ENCODE measurements at places on chromosomes 16 and 17.

GRCh38 chr16:81778861-81779535 is at the start of gene PLCG2:
Gene PLCG2, plus strand, starts transcription at chr16:81779291. Its CDS starts 6,699 bp downstream, at chr16:81785990.
- DNase-seq = no peak

DNA sequence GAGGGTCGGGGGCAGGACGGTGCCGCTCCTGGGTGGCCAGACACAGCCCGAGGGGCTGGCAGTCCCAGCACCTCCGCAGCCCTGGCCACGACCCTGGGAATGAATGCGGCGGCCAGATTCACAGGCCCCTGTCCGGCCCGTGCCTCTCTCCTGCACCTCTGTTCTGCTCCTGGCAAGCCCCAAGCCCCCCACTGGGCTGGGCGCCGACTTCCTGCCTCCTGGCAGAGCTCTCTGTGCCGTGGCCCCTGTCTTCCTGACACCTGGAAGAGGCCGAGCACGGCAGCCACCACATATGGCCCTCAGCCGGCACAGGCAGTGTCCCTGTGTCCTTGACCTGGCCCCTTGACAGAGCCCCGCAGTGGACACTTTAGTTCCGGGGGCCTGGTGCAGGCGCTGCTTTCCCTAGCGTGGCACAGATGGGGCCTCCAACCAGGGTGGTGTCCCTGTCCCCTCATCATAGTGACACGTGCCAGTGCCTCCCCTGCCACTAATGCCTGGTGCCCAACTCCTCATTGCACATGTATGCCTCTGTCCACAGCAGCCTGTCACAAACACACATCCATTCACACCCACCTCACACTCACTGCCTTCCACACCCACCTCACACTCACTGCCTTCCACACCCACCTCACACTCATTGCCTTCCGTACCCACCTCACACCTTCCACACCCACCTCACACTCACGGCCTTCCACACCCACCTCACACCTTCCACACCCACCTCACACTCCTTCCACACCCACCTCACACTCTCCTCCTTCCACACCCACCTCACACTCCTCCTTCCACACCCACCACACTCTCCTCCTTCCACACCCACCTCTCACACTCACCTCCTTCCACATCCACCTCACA is 110.6 kb upstream of the PLCG2 start:
- DNase-seq = no peak

GRCh38 chr16:17447101-17447569 is 23.6 kb downstream of the XYLT1 start:
- no peak for DNase-seq

DNA sequence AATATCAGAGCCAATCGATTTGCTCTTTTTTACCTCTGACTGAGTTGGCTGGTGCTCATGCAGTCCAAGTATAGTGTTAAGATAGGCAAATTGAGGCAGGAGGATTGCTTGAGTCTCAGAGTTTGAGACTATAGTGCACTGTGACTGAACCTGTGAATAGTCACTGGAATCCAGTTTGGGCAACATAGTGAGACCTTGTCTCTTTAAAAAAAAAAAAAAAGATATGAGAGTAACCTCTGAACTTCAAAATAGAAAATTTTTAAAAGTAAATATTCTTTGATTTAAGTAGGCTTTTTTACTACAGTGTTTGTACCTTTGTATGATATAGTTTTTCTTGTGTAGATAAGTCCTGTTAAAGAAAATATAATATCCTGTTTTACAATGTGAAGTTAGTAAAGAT is 3.4 kb downstream of the CCP110 start:
- DNase-seq = no peak

DNA sequence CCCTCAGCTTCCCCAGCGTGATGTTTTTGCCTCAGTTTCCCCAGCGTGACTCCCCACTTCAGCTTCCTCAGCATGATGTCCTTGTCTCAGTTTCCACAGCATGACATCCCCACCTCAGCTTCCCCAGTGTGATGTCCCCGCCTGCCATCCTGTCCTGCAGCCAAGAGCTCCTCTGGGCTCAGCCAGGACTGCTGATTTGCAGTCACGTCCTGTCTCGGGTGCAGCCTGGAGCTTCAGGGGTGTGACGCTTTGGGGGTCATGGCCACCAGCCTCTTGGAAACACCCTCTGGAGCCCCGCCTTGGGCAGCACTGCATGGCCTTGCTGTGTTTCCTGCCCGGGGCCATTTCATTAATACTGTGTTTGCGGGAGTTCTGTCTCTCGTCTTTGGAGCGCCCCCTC is 16.5 kb upstream of the NUDT16L1 start:
- DNase-seq = no peak

GRCh38 chr17:17570140-17570797 is 21.2 kb downstream of the PEMT start:
- DNase-seq = no peak

- DNase-seq = no peak
Observed at GRCh38 chr17:61591018-61591417, at the start of gene NACA2. Gene NACA2, minus strand, starts transcription at chr17:61591219. Its CDS starts 39 bp downstream, at chr17:61591180.

- DNase-seq = no peak
Observed at GRCh38 chr16:2089706-2090480, 42.1 kb downstream of the TSC2 start.

GRCh38 chr17:16293931-16294330 is 59.3 kb downstream of the CENPV start:
- DNase-seq = no peak

- DNase-seq = peak; percentile 72
Observed at GRCh38 chr17:3913531-3914311, 2.5 kb downstream of the P2RX1 start.

GRCh38 chr17:17172001-17172939 is 33.9 kb downstream of the PLD6 start:
- DNase-seq = no peak

DNA sequence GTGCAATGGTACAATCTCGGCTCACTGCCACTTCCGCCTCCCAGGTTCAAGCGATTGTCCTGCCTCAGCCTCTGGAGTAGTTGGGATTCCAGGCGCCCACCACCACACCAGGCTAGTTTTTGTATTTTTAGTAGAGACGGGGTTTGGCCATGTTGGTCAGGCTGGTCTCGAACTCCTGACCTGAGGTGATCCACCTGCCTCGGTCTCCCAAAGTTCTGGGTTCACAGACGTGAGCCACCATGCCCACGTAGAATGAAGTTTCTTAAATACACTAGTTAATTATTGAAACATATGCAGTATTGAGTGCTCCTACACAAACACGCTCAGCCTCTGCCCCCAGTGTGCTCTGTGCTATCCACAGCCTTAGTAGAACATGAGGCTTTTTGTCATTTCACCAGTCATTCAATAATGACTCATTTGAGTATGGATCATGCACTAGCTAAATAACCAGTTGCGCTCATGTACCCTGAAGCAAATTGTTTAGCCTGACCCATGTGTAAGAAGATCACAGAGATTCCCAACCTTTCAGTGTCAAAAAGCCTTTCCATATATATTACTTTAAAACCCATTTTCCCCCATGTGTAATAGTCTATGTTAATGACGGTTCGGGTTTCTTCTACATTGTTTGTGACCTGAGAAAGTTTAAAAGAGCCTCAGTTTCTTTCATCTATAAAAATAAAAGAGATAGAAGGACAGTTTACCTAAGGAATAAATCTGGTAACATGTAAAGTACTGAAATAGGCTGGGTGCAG is 49.7 kb downstream of the TUBD1 start:
- DNase-seq = peak; percentile 97

Measured in HFFc6 (cell line).